Activated gamma-delta T cell treated with anti-CD3 and anti-CD28 coated beads, Interleukin-2, amount 50 U/mL, for 16 hours (primary cell): ENCODE measurements at places on chromosomes 6 and 20.

GRCh38 chr6:116492331-116493067 lies 18.9 kb upstream of the CALHM5 start:
- no peak for DNase-seq

DNA sequence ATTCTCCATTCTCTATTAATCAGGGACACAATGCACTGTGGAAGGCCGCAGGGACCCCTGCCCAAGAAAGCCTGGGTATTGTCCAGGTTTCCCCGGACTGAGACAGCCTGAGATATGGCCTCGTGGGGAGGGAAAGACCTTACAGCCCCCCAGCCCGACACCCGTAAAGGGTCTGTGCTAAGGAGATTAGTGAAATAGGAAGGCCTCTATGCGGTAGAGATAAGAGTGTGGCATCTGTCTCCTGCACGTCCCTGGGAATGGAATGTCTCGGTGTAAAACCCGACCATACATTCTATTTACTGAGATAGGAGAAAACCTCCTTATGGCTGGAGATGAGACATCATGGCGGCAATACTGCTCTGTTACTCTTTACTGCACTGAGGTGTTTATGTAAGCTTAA lies 15.7 kb upstream of the EIF2S2 start:
- DNase-seq: no peak

- DNase-seq: no peak
Observed at GRCh38 chr6:23213651-23214050, 644.3 kb downstream of the HDGFL1 start.

DNA sequence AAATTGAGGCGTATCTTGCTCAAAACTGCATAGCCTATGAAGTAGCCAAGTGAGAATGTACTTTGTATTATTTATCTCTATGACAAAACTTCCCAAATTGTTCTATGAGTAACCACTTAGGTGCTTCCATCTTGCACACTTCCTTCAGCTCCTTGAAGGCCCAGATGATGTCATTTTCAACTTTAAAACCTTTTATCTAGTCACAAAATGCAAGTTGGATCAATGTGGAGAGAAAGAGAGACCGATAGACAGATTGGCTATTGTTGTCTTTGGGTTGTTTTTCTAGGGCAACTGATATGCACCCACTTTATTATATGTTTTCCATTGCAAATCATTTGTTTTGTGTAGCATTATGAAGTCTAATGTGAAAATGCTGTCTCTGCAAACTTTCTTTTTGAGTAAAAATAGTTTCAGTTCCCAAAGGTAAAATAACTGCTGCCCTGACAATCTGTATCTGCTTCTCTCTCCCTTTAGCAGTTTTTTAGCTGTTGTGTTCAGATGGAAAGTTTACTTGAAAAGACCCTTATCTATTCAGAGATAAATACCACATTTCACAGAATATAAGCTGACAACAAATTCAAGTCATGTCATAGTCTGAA lies 73.7 kb upstream of the CITED2 start:
- DNase-seq: no peak

DNA sequence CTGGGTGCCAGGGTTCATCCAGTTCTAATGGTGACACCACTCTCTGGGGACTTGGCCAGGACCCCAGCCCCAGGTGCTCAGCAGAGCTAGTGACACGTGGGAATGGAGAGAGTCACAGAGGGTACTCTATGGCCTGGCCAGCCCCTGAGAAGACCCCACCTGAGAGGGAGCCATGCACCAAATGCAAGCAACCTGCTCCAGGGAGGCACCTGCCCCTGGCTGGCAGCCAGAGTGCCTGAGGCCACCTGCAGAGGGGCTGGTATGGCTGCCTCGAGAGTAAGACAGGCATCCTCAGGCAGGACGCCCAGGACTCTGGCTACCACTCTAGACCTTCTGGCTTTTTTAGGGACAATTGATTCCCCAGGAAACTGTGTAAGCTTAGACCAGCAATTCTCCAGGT lies 38.6 kb upstream of the CST7 start:
- DNase-seq: no peak

DNA sequence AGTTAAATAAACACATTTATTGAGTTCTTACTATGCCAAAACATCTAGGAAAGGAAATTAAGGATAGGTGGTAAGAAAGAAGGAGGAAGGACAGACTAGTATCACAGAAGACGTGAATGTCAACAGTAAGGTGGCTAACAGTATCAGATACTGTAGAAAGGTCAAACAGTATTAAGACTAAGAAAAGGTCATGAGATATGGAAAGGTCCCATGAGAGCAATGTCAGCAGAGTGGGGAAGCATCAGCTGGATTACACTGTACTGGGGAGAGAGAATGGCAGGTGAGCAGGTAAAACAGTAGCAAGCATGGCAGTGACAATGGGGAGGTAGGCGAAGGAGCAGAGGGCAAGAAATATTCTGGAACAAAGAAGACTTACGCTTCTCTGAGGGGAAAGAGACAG lies 18.0 kb downstream of the GLO1 start:
- DNase-seq: no peak

- no peak for DNase-seq
Observed at GRCh38 chr20:41054070-41054846, 25.6 kb downstream of the TOP1 start.

- no peak for DNase-seq
Observed at GRCh38 chr20:54174457-54175175, 830 bp upstream of the CYP24A1 start.

DNA sequence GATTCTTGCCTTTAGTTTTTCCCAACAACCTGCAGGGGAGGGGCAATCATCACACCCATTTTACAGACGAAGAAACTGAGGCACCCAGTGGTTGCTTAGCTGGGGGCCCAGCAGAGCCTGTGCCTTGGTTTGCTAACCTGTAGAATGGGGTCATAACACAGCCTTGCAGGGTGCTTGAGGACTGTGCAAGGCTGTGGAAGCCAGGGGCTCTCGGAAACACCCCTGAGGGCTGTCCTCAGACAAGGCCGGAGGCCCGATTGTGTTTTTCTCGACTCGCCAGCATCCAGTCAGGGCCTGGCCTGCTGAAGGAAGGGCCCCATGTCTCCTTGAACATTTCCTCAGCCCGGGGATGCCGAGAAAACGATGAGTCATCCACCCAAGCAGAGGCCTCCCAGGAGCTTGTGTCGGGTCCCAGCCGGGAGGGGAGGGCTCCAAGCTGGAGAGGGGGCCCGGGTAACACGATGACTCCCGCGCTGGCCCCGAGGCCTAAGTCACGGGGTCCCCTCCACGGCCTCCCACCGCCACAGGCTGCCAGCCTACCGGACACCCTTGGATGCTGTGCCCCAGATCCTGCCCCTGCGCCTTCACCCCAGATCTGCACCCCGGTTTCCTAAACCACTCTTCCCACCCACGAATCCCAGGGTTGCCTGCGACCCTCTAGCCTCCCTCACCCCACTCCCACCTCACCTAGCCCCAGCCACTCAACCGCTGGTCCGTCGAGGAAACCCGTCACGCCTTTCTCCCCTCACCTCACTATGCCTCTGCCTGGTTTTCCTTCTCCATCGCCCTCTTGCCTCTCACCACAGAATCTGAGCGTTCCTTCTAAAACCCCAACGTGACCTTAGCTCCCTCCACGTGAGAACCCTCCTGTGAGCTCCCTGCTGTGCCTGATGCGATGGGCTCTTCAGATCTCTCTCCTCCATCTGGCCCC lies 10.6 kb downstream of the NOL4L start:
- DNase-seq: no peak

GRCh38 chr20:57448764-57449354 lies 57.7 kb downstream of the RBM38 start:
- no peak for DNase-seq

DNA sequence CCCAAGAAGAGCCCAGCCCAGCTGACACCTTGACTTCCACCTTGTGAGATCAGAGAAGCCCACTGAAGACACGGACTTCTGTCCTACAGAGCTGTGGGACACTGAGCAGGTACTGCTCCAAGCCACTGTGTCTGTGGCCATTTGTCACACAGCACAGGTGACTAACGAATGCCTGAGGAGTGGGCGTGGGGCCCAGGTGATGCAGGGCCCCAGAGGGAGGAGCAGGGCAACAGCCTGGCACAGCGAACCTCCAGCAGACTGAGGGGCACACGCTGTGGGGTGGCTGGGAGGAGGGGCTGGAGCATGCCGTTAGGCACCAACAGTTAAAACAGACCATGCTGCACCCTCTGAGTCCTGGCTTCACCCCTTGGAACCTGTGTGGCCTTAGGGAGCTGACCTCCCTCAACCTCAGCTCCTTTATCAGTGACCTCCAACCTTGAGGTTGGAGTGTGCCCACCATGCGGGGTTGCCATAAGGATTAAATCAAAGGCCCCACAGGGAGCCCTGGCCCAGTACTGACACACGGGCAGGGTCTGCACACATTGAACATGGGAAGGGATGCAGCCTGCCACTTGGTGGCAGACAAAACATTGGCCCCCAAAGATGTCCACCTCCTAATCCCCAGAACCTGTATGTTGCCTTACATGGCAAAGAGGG lies 119.9 kb upstream of the CST7 start:
- DNase-seq: no peak

DNA sequence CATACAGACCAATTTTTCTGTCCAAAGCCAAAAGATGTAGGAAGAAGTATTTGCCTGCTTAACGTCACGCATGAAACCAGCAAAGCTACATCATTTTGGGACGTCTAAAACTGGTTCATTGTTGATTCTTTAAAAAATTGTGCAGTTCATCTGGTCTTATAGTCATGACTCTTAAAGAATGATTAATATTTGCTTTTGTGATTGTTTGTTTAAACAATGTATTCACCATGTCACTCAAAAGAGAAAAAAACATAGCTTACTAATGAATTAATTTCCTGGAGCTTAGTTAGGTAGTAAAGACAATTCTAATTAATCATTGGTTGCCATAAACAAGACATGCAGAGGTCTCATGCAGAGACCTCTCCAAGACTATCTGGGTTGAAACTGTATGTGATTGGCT lies 157.3 kb downstream of the RPS12 start:
- no peak for DNase-seq

DNA sequence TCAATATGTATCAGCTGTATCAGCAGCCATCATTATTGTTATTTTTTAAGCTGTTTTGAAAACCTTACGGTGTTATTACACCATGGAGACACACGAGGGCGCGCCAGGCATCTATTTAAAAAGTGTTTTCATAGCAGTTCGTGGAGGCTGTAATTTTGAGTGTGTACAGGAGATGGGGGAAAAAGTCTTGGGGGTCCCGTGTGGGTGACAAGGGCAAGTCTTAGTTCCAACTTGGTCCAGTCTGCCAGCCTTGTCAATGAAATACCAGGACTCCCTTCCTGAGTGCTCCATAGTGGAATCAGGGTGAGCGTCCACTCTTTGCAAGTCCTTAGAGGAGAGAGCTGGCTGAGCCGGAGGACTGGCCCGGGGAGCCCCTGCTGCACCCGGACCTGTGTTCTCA lies 43.3 kb downstream of the SLC2A10 start:
- peak; percentile 14 for DNase-seq

DNA sequence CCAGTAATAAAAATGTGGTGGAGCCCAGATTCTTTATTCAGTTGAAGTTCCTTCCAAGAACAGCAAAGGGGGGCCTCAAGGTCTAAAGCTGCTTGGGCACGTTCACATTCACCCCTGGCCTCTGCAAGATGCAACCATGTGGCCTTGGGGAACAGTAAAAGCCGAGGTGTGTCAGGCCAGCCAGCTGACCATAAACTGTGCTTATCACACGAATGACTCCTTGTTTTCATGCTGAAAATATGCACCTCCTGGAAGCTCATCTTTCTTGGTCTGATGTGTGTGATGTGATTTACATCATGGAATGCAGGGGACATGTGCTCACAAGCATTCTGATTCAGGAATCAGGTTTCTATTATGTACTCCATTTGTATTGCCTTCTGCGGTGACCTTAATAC lies 211.6 kb upstream of the MARCKS start:
- DNase-seq: no peak

DNA sequence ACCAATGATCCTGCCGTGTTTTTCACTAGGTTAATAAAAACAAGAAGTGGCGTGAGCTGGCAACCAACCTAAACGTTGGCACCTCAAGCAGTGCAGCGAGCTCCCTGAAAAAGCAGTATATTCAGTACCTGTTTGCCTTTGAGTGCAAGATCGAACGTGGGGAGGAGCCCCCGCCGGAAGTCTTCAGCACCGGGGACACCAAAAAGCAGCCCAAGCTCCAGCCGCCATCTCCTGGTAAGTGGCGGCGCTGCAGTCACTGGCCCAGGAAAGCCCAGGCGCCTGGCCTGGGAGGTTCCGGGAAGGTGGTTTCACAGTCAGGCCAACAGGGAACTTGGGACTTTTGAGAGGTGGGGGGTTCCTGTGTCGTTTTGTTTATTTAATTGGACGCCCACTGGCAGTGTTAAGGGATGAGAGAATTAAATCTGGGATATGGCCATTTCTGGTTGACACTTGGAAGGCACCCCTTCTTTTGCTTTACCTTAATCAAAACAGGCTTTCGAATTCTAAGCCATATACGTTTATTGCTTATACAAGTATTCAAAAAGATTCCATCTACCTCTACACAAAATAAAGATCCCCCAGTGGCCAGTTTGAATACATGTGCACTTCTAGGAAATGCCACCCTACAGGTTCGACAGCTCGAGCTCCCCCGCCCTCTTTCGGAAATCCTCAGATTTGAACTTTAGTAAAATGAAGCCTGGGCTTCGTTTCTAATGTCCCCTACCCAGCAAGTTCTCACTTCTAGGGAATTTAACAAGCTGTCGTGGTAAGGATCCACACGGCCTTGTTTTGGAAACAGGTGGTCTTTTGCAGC lies 138.9 kb downstream of the TMEM242 start:
- DNase-seq: peak; percentile 12

DNA sequence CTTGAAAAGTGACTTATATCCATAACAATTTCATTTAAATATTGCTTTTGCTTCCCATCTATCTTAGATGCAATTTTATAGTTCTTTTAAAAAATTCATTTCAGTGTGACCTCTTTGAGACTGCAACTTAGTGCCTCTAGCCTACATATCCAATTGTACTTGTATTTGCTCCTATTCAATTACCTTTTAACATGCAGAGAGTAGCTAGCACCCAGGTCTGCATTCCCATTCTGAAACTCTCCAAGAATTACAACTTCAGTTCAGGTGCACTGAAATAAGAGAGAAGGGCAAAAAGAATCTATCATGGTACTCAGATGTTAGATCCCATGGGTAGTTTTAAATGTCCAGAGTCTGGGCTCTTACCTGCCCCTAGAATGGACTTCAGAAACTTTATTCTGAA lies 765.4 kb upstream of the SLC35B3 start:
- no peak for DNase-seq

DNA sequence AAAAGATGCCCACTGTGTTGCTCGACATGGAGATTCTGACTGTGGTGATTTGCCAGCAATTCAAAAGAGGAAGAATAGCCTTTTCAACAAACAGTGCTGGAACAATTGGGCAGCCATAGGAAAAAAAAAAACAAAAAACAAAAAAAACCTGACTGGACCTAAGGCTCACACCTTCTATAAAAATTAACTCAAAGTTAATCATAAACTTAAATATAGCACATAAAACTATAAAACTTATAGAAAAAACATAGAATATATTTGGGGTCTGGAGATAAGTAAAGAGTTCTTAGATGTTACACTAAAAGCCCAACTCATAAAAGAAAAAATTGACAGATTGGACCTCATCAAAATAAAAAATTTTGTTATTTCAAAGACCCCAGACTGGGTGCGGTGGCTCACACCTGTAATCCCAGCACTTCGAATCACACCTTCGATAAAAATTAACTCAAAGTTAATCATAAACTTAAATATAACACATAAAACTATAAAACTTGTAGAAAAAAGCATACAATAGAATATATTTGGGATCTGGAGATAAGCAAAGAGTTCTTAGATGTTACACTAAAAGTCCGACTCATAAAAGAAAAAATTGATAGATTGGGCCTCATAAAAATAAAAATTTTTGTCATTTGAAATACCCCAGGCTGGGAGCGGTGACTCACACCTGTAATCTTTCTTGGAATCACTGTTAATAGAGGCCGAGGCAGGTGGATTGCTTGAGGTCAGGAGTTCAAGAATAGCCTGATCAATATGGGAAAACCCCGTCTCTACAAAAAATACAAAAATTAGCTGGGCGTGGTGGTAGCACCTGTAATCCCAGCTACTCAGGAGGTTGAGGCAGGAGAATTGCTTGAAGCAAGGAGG lies 115.6 kb upstream of the FAM83B start:
- DNase-seq: no peak
